Stimulated activated effector memory CD8-positive, alpha-beta T cell treated with anti-CD3 and anti-CD28 coated beads, Interleukin-12 subunit alpha, Interleukin-12 subunit beta, amount 100 ng/mL, for 72 hours (primary cell): ENCODE measurements at places on chromosomes 12 and 14.

DNA sequence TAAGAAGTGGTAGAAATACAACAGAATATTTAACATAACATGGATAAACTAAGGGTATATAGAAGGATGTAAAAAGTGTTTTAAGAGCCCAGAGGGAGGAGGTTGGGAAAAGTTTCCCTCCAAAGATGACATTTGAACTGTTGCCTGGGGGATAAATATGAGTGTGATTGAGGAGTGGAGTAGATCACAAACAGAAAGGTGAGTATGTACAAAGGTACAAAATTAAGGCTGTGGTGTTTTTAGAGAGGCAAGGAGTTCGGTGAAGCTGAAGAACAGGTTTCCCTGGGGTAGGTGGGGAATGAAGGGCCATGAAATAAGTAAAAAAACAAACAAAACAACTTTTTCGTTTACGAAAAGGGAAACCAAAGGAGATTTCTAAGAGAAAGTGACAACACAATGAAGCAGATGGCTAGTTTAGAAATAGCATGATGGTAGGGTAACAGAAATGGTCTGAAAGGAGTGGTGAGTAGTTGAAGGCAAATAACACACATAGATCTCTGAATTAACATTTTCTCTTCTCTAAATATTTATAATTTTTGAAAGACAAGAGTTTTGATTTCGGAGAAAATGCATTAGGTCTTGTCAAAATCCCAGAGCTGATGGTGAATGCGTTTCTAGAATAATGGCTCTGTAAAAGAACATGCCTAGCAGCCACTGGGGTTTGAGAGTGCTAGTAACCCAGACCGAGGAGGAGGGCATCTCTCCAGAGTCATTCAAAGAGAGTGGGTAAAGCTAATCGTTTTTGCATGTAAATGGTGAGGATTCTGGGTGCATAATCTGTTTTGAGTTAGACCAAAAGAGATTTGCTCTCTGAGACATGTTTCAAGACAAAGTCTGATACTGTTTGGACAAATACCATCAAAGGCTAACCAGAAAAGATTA lies 240.4 kb upstream of the DCN start:
- DNase-seq: no peak

DNA sequence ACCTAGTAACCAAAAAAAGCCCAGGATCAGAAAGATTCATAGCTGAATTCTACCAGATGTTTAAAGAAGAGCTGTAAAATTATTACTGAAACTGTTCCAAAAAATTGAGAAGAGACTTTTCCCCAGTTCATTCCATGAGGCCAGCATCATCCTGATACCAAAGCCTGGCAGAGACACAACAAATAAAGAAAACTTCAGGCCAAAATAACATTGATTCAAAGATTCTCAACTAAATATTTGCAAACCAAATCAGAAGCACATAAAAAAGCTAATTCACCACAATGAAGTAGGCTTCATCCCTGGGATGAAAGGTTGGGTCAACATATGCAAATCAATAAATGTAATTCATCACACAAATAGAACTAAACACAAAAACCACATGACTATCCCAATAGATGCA lies 151.2 kb downstream of the PLCZ1 start:
- no peak for DNase-seq

GRCh38 chr12:115897729-115898128 lies 379.8 kb downstream of the MED13L start:
- no peak for DNase-seq

GRCh38 chr12:110742096-110742717 lies 484 bp downstream of the PPP1CC start:
- no peak for DNase-seq

GRCh38 chr12:117530796-117531195 lies 169.4 kb upstream of the NOS1 start:
- no peak for DNase-seq

DNA sequence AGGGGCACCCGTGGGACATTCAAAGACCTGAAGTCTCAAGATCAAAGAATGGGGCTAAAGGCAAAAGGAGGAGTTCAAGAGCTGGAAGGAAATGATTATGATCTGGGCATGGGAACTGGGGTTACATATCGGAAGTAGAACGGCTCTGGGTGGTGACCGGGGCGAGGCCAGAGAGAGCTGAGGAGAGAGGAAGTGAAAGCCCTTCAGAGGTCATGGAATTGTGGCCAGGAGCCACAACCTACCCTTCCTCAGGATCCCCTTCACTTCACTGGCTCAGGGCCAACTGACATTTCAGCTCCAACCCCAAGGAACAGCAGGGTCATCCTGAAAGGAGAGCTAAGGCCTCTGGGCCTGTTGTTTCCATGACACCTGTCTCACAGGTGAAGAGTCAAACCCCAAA lies 57.8 kb downstream of the GALNT16 start:
- DNase-seq: no peak

DNA sequence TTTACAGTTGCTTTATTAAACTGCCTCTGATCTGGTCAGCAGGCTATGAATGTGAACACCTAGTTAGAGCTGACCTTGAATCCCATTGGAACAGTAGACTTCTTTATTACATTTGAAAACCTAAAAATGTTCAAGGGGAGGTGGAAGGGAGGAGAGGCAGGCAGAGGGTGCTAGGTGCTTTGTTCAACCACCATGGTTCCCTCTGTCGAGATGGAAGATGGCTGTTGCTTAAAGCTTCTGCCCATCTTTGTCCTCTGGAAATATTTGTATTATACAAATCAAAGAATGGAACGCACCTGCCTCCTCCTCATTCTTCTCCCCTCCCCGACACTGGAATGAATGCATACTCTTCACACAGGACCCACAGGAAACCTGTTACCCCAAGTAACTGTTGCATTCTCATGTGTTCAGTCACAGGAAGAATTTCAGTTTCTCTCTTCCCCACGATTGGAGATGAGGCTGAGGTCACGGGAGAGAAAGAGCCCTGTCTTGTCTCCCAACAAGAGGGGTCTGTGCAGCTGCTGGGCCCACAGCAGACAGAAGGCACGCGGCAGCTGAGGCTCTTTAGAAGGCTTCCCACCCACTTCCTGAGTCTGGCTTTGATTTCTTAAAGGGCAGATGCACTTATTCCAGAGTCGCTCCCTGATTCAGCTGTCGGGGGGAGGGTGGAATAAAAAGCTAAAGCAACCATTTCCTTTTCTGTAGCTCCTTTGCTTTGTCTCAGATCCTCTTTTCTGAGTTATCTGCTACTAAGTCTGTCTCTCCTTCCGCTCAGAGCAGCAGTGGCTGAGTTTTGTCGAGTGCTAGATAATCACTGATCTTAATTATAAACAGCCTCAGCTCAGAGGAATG lies 217.9 kb upstream of the BTG1 start:
- peak; percentile 53 for DNase-seq

GRCh38 chr12:14454098-14454907 lies 88.8 kb downstream of the ATF7IP start:
- peak; percentile 65 for DNase-seq

- no peak for DNase-seq
Measured at GRCh38 chr12:95017482-95017881, 14.0 kb upstream of the NDUFA12 start.

DNA sequence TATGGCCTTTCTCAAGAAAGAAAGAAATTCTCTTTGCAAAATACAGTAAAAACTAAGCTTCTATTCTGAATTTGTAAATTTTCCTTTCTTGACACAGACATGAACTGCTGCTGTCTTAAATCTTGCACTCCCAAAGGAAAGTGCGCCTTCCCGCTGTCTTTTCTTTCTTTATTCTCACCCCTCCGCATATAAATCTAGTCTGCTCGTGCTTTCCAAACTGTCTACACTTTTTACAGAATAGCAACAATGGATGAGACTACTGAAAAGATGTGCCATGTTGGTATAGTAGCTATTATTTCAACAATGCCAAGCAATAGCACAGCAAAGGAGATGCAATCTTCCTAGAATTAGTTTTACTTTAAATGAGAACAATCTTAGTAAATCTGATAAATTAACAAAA lies 328.8 kb upstream of the PDE3A start:
- DNase-seq: no peak

DNA sequence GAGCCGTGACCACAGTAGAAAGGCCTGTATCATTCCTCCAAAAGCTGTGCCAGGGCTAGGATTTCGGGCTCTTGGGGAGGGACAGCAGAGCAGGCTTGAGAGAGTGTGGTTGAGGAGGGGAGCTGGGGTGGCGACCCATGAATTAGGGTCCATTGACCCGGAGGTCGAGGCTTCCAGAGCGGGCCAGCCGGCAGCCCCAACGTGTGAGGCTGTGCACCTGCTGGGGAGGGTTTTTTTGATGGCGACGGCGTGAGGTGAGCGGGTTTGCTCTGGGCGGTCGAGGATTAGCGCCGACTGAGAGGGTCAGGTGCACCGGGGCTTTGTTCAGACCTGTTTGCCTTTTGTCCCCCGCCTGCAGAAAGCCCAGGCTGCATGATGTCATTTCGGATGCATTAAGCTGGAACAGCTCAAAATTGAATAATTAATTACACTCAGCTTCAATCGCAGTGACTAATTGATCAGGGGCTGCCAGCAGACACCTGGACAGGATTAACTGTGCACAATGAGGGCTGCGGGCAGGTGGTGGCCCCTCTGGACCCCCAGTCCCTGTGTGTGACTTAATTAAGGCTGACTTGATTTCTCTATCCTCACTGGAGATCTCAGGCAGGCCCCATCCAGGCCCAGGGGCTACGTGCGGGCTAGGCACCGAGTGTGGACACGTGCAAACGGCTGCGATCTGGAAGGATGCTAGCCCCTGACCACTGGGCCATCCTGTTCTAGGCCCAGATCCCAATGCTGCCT lies 42.1 kb upstream of the MEG3 start:
- no peak for DNase-seq

DNA sequence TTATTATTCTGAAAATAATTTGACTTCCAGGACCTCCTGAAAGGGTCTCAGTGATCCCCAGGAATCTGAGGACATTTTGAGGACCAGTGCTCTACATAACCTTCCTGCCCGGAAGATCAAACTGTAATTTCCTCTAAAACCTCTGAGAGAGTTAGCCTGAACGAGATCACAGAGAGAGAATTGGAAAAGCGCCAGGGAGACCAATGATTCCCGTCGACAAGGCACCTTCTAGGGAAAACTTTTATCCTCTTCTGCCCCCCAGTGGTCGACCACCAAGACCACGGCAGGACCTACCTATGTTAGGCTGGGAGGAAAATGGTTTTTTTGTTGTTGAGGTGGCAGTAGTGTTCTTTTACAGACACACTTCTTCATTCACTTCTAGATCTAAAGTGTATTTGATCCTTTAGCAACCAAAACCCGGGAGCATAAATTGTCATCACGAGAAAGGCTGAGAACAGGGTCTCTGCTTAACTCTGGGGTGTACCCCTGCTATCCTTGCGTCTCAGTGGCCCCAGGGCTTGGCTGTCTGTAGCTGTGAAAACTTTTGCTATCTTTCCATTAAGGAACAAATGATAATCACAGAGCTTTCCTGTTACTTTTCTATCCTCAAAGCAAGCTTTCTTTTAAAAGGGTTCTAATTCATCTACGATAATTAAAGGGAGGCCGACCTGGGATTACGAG lies 62.9 kb upstream of the NID2 start:
- peak; percentile 67 for DNase-seq

DNA sequence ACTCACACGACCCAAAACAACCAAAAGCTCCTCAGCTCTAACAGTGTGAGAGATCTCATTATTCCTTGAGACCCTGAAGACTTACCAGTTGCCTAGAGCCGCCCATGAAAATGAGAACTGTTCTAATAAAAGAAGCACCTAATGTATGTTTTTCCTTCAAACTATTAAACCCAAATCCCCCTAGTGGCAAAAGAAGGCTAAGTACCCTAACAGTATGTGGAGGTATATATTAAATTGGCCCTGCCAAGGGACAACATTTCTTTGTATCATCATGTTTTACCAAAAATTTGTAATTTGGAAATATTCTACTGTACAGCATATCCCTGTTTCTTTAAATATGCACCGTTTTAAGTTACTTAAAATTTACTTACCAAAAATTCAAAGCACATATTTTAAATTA lies 38.0 kb upstream of the PPFIA2 start:
- DNase-seq: no peak

- DNase-seq: no peak
Measured at GRCh38 chr14:24273422-24273998, 2.1 kb upstream of the RABGGTA start.

GRCh38 chr12:127928615-127929571 lies 338.1 kb upstream of the TMEM132C start:
- DNase-seq: no peak

DNA sequence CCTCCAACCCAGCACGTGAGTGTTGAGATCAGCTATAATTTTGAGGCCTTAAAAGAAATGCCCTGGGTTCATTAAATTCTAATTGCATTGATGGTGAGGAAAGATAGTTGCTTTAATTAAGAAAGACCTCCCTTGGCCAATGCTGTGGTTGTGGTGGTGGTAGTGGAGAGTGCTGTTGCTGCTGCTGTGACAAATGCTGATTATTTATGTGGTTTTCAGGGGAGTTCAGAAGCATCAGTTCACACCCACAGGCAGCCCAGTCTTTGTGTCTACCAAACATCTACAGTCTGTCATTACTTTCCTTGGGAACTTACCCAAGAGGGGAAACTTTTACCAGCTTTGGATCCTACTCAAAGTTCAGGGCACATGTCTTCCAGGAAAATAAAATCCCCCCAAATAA lies 178.4 kb upstream of the PARP11 start:
- DNase-seq: peak; percentile 38
